ENCODE measurements at places on chromosomes 12 and 14. TPM values are rescaled to one million over a fixed set of nuclear protein-coding genes. Genes with fewer than 3 reads are reported as not detected.

Gene CCDC85C
- total RNA-seq: 17.1 TPM

Gene SLCO1B3
- total RNA-seq: not detected

Gene RD3L
- total RNA-seq: 7.6 TPM

GRCh38 chr14:89508863-89509262 is 91.8 kb upstream of the FOXN3 start:
- DNase-seq: no peak
- peaks cover 24% of the 10 kb centered on the region for H3K4me1 ChIP-seq
- H3K4me3 ChIP-seq: no peak overlapping the region
- no peaks in the 10 kb centered on the region for H3K27me3 ChIP-seq
- H3K27ac ChIP-seq: no peak overlapping the region

Gene AMN
- total RNA-seq: 0.71 TPM

DNA sequence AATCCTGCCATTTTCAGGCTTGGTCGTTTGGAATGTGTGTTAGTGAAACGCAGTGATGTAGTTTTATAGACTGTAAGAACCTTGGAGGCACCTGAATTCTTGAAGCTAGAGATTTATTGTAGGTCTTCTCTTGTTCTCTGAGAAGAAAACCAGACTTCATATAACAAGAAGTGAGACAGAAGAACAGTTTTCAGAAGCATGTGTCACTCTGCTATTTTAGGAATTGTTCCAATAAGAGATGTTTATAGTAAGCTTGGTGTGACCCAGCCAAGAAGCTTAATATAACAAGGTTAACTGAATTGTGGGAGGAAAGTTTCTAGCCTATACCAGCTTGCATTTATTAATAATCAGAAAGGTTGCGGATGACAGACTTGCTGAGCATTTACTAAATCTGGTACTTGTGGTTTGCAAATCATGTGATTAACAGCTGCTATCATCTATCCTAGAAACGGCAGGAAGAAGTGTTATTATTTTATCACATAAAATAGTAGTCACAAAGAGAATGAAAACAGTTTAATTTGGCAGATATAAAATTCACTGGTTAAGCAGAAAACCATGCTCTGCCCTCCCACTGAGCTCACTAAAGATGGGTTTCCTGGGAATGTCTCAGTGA is 49.2 kb upstream of the BCAT1 start:
- no peak overlapping the region for H3K4me3 ChIP-seq
- peaks cover 9% of the 10 kb centered on the region for H3K4me1 ChIP-seq
- no peak for DNase-seq
- no peak overlapping the region for H3K27ac ChIP-seq
- H3K27me3 ChIP-seq: no peaks in the 10 kb centered on the region
- no peaks in the 10 kb centered on the region for H3K36me3 ChIP-seq

GRCh38 chr14:65533736-65534404 is 121.3 kb downstream of the FUT8 start:
- H3K27me3 ChIP-seq: no peaks in the 10 kb centered on the region
- no peak overlapping the region for H3K27ac ChIP-seq
- H3K4me1 ChIP-seq: no peaks in the 10 kb centered on the region
- no peak overlapping the region for H3K4me3 ChIP-seq

Gene DAZAP2
- total RNA-seq: 309 TPM

- no peaks in the 10 kb centered on the region for H3K27me3 ChIP-seq
- peaks cover 18% of the 10 kb centered on the region for H3K4me1 ChIP-seq
- no peaks in the 10 kb centered on the region for H3K36me3 ChIP-seq
- no peak overlapping the region for H3K4me3 ChIP-seq
Observed at GRCh38 chr12:65886996-65887395, 62.7 kb downstream of the HMGA2 start.

DNA sequence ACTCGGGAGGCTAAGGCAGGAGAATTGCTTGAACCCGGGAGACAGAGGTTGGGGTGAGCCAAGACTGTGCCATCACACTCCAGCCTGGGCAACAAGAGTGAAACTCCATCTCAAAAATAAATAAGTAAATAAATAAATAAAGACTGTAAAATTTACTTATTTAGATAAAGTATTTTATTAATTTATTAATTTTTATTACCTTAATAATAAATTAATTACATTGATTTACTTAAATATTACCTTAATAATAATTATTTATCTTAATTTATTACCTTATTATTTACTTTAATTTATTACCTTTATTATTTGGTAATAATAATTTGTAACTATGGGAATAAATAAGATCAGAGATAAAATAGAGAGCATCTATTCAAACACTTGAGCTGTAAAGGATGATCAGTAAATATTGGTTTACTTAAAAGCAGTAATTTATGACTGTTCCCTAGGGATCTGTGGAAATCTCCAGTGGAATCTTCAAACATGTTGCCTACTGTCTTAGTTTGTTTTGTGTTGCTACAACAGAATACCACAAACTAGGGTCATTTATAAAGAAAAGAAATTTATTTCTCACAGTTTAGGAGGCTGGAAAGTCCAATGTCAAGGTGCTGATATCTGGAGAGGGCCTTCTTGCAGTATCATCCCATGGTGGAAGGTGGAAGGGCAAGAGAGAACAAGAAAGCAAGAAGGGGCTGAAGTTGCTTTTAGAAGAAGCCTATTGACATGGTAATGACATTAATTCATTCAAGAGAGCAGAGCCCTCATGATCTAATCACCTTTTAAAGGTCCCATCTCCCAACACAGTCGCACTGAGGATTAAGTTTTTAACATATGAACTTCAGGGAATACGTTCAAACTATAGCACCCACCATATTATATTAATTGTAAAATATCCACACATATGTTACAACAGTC is 37.1 kb downstream of the SOCS2 start:
- no peaks in the 10 kb centered on the region for H3K27me3 ChIP-seq
- H3K4me1 ChIP-seq: no peaks in the 10 kb centered on the region
- no peak overlapping the region for H3K4me3 ChIP-seq
- DNase-seq: no peak
- H3K36me3 ChIP-seq: no peaks in the 10 kb centered on the region

GRCh38 chr12:29616664-29617406 is 119.3 kb upstream of the OVCH1 start:
- H3K27ac ChIP-seq: no peak overlapping the region
- no peaks in the 10 kb centered on the region for H3K27me3 ChIP-seq
- H3K36me3 ChIP-seq: peaks cover 5% of the 10 kb centered on the region
- H3K4me3 ChIP-seq: no peak overlapping the region

DNA sequence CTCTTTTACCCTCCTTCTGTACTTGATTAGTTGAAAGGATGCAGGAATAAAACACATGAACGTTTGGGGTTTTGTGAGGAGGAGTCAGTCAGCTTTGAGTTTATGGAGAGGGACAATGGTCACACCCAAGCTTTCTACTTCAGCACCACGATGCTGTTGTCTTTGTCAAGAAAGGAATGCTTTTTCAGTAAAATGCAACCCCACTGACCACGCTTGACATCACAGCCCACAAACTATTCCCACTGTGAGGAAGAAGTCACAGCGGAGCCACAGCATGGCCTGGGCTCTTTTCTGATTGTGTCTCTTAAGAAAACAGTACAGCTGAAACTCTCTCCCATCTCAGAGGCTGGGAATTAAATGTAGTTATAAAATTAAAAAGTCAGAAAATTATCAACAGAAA is 135.2 kb downstream of the APAF1 start:
- H3K36me3 ChIP-seq: no peaks in the 10 kb centered on the region
- no peak for DNase-seq
- H3K4me3 ChIP-seq: no peak overlapping the region
- no peaks in the 10 kb centered on the region for H3K4me1 ChIP-seq
- no peaks in the 10 kb centered on the region for H3K27me3 ChIP-seq
- no peak overlapping the region for H3K27ac ChIP-seq

DNA sequence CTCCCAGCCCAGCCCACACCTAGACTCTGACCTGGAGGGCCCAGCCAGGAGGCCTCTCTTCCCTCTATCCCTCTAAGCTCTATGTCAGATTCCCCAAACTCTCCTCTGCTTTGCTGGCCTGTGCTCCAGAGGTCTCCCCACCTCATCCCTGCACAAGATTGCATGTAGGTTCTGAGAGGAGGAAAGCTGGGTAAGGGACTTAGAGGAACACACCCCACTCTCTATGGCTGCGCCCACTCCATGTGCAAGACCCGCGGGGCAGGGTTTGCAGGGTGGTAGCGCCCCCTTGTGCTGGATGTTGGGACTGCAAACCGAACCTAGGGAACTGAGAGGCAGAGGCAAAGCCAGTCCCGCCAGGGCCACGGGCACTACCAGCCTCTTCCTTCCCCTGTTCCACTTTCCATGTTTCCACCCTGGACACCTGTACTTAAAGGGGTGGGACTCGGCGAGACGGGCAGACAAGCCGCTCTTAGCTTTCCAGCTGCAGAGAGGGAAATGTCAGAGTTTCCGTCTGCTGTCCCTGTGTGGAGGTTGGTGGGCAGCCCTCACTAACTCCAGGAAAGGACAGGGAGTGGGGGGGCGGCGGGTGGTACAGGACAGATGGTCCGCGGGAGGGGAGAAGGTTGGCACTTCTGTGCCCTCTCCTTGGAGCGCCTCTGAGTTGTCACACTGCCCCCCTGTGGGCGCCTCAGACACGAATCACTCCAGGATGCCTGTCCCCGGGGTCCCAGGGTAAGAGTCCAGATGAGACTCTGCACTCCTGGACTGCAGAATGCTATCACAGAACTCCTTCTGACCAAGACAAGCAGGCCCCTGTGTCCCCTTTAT is 16.8 kb downstream of the MMP14 start:
- peak; percentile 94 for DNase-seq
- peak overlapping the region; percentile 12 for H3K27ac ChIP-seq
- H3K36me3 ChIP-seq: no peaks in the 10 kb centered on the region
- no peaks in the 10 kb centered on the region for H3K4me1 ChIP-seq
- H3K4me3 ChIP-seq: peak overlapping the region; percentile 46

- no peaks in the 10 kb centered on the region for H3K27me3 ChIP-seq
- DNase-seq: no peak
- H3K4me1 ChIP-seq: no peaks in the 10 kb centered on the region
- no peaks in the 10 kb centered on the region for H3K36me3 ChIP-seq
- no peak overlapping the region for H3K4me3 ChIP-seq
Observed at GRCh38 chr14:105852378-105853088, 326.1 kb downstream of the TMEM121 start.

Gene PTGDR
- total RNA-seq: 0.89 TPM

DNA sequence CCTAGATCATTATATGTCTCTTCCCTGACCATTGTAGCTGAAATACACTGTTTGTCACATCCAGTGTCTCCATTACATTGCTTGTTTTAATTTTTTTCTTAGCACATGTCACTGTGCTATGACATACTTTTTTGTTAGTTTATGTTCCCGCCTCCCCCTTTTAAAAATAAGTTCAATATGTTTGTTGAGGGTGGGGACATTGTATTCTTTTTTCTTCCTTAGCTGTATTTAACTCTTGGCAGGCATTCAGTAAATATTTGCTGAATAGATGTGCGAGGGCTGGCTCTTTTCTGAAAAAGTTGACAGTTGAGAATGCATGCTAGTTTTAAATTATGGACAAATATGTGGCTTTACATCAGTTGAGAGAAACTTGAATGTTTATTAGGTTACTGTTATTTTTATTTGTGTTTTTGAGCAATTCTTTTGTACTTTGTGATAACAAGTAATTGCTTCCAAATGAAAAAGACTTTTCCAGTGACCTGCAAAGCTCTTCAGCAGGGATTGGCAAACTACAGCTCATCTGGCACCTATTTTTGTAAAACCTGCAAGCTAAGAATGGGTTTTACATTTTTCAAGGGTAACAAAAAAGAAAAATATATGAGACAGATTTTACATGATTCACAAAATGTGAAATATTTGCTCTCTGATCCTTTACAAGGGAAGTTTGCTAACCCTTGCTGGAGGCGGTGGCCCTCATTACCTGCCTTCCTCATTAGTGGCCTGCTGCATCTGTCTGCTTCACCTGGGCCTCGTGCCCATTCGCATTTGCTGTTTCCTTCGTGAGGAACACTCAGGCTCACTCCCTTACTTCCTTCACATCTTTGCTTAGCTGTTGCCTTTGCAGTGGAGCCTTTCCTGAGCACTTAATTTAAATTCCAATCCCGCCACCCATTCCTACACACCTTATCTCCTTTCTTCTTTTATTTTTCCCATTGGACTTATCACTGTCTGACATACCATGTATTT is 229.4 kb downstream of the ERC1 start:
- H3K27ac ChIP-seq: peak overlapping the region; percentile 30
- no peak overlapping the region for H3K4me3 ChIP-seq
- no peaks in the 10 kb centered on the region for H3K27me3 ChIP-seq
- H3K4me1 ChIP-seq: no peaks in the 10 kb centered on the region
- DNase-seq: no peak

DNA sequence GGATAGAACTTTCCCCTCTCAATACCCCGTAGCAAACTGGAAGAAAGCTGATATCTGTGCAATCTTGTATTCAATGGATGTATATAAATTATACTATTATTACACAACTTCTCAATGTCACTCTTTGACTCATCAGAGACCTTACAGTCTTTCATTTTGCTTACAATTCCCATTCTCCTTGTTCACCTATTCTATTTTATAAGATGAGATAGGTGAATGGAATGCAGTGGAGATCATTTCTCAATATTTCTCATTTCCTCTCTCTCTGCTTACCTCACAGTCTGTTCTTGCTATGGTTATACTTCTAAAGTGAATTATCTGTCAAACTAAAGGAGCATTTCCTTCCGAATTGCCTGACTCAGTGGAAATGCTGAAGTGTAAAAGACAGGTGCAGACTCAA is 14.9 kb downstream of the FOXA1 start:
- H3K4me3 ChIP-seq: no peak overlapping the region
- peaks cover 19% of the 10 kb centered on the region for H3K27me3 ChIP-seq
- H3K36me3 ChIP-seq: no peaks in the 10 kb centered on the region
- H3K4me1 ChIP-seq: no peaks in the 10 kb centered on the region

DNA sequence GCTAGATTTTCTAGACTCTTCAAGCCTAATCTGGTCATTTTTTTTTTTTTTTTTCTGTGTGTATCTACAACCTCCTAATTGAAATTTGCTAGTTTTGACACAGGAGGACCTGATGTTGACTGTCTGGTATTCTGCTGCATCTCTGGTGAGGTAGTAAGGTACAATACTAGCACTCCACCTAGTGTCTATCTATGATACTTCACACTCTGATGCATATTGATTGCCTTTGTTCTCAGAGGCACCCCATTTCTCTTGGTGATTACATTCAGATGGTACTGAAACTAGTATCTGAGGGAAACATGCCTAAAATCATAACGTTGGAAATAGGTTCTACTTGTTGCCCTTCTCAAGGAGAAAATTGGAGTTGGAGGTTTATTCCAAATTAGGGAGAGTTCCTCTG is 930.5 kb upstream of the NOVA1 start:
- no peaks in the 10 kb centered on the region for H3K36me3 ChIP-seq
- H3K27me3 ChIP-seq: no peaks in the 10 kb centered on the region
- no peak overlapping the region for H3K27ac ChIP-seq
- H3K4me1 ChIP-seq: no peaks in the 10 kb centered on the region
- no peak overlapping the region for H3K4me3 ChIP-seq

All from right atrium auricular region (tissue), 2 donors.